ENCODE measurements at places on chromosomes 2 and 18.

DNA sequence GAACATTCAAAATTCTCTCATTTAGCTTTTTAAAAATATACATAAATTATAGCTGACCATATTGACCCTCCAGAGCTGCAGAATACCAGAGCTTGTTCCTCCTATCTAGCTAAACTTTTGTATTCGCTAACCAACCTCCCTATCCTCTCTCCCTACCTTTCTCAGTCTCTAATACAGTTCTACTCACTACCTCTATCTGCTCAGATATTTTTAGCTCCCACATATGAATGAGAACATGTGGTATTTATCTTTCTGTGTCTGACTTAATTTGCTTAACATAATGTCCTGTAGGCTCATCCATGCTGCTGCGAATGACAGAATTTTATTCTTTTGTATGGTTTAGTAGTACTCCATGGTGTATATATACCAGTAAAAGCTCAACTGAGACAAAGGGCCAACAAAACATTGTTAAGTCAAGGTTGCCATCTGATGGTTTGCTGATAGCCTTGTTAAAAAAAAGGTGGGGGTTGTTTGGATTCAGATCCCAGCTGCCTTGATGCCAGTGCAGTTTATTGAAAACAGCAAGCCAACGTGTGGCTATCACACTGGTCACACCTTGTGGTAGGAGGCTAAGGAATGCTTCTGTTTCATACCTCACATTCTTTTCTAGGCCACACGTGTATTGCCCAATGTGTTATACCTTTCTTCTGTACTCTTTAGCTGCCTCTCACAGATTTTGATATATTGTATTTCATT is 101.5 kb downstream of the VWA3B start:
- DNase-seq: no peak

DNA sequence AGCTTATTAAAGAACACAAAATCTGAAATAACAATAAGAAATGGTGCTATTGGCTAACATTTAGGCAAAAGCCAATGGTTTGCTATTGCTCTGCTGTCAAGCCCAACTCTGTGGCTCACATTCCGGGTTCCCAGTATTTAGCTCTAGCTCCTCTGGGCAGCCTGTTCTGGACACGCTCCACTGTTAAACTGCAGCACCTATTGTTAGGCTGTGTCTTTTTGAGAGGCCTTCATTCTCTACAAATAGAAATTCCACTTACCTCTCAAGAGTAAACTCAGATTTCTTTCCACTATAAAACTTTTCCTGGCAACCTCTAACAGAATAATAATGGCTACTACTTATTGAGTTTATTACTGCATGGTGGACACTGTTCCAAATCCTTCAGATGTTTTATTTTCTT is 3.7 kb upstream of the KLHL14 start:
- DNase-seq: no peak

- DNase-seq: no peak
These were observed 190.8 kb downstream of the RTP5 start for GRCh38 chr2:242060212-242060835.

DNA sequence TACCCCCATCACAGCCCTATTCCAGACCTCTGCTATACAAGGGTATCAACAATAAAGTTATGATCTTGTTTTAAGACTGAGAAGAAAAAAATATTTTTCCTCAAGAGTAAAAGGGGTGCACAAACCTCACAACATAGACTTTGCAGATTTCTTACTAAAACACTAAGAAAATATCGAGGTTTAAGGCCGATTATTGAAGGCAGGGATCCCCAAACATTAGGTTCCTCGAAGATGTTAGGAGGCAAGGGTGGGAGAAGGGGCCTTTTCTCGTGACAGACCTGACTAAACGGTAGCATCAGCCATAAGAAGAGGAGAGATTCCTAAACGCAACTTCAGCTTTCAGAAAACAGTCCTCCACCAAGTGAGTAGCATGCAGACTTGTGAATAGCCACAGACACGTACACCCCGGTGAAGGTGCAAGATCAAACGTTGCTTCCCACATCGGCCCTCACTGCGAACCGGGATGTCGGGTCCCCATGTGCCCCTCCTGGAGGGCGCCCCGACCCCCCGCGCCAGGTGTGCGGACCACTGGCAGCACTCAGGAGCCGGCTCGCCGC is 678 bp downstream of the PIAS2 start:
- DNase-seq: no peak

DNA sequence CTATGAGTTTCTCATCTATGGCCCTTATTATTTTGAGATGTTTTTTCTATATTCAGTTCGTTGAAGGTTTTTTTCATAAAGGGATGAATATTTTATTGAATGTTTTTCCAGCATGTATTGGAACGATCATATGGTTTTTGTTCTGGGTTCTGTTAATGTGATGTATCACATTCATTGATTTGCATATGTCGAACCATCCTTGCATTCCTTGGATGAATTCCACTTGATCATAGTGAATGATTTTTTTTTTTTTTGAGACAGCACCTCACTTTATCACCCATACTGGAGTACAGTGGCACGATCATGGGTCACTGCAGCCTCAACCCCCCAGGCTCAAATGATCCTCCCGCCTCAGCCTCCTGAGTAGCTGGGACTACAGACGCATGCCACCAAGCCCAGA is 5.5 kb upstream of the NEMP2 start:
- no peak for DNase-seq

GRCh38 chr2:9474361-9475057 is at the start of gene IAH1:
Gene IAH1 (plus strand): TSS chr2:9474551. CDS start chr2:9474567, 16 bp downstream.
- no peak for DNase-seq

- no peak for DNase-seq
These were observed 46.2 kb downstream of the BCL2 start for GRCh38 chr18:63273222-63273927.

DNA sequence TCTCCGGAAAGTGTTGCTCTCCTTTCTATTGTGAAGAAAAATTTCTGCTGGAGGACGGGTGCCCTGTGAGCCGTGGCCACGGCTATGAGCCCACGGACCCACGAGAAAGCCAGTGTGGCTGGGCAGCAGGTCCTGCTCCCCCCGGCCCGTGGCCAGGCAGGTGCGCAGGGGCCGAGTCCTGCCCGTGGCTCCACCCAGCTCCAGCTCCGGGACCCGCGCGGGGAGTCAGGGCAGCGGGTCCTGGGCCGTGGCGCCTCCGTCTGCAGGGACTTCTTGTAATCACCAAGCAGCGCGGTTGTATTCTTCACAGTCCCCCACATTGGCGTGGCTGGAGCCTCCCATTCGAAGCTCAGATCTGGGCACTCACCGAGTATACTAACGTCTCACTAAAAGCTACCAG is 43.0 kb downstream of the SALL3 start:
- no peak for DNase-seq

DNA sequence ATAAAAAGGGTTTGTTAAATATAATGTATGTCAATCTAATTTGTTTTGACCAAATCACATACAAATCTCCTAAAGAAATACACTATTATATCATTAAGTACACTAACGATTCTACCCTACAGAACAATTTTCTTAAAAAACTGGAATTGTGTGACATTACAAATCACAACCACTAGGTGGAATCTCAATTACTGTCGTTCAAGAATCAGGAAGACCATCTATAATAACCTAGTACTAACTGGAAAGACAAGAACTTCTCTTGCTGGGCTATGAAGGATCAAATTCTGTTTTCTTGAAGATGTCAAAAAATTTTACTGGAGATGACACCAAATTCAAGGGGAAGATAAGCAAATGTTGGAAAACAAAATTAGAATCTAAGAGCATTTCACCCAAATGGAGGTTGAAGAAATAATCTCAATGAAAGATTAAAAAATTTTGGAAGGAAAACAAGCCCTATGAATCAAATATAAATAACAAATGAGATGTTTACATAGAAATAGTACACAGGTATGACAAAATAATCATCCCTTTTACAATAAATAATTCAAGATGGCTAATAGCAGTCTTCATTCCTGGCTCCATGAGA is 110.9 kb downstream of the STK39 start:
- DNase-seq: no peak

Data from cortex of kidney (tissue), 1 donor.